ENCODE measurements at places on chromosomes 2 and 18.

DNA sequence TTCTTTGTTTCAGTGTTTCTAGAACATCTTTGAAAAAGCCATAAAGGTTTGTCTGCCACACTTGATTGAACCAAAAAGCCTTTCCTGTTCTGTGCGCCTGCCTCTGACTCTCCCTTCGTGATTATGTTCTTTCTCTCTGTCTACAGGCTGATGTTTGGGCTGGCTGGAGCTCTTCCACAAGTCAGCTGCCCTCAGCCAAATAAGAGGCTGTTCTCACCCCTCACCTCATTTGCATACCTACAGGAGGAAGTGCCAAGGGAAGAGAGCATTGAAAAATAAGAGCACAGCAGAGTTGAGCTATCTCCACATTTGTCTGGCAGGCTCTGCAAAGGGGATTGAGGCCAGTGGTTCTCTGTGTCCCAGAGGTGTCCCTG, 15.8 kb downstream of the INPP5D start:
- no peak for DNase-seq

DNA sequence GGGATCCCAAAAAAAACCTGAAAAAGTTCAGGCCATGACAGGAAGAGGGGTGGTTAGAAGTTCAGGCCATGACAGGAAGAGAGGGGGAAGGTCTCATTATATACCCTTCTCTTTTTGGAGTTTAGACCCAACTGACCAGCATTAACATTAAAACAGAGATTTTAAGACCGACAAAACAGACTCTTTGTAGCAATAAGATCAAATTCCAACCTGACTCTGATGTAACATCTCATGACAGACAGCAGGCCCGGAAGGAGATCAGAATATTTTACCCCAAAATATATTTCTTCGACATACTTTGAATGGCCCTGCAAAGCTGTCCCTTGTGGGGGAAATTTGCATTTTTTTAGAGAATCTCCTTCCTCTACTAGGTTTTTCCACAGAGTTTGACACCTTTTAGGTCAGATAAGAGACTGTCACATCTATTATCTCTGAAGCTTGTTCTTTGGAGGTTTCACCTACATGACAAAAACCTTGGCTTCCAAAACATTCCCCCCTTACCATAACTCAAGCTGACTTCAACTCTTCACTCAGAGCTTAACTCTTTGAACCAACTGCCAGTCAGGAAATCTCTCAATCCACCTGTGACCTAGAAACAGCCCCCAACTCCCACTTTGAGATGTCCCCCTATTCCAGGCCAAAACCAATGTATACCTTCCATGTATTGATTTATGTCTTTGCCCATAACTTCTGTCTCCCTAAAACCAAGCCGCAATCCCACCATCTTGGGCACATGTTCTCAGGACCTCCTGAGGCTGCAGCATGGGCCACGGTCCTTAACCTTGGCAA, 51.0 kb upstream of the B3GNT2 start:
- DNase-seq: no peak

GRCh38 chr2:40746191-40746590, 294.3 kb upstream of the SLC8A1 start:
- DNase-seq: no peak

DNA sequence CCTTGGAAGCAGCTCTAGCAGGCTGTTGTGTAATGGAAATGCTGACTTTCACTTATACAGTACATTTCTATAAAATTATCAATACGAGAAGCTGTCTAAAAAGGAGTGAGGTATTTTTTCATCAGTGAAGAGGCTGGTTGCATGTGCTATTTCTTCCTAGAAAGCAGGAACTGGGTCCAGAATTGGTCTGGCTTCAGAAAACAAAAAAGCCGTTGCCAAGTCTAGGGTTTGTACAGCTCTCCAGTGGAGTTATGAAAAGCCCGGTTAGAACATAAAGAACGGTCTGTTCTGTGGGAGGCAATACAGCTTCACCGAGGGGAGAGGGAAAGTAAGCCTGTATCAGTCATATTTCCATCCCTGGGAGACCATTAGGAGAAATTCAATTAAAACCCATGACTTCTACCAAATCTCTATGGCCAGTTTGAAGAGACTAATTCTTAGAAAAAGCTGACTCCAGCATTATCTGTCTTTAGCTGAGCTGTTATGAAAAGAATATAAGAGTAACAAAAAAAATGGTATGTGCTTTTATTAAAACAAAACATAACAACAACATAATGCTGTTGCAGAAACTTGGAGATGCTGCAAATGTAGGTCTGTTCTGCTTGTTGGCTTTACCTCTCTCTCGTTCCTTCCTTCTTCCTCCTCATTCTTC, 217.0 kb downstream of the CMPK2 start:
- DNase-seq: no peak

DNA sequence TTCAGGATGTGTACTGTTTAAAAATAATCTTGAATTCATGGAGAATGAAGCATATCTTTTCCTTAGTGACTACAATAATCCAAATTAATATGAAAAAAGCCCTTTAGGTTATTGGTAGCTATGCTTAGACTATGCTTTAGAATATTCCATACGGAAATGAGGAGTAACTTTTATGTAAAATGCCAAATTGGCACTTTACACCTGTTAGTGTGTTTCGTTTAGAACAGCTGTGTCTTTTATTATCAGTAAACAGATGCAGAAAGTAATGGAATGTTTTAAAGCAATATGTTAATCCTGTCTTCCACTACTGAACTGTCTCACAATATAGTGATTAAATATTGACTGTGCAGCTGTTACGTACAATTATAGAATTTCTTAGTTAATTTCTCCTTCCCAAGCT, 129.6 kb downstream of the PMS1 start:
- no peak for DNase-seq

GRCh38 chr2:68099260-68099659, 36.5 kb upstream of the C1D start:
- DNase-seq: no peak

DNA sequence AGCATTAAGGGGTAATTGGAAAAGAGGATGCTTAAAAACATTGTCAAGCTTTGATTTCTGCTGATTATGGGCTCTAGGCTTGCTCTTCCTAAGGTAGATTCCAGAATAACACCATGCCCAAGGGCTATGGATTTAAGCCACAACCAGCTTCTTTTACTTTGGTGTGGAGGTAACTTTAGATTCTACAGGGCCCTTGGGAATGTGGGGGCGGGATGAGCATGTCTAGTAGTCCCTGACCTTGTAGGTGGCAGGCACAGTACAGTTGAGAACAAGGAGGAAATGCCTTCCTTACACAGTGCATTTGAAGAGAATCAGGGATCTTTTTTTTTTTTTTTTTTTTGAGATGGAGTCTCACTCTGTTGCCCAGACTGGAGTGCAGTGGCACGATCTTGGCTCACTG, 364.2 kb downstream of the NYAP2 start:
- DNase-seq: no peak

DNA sequence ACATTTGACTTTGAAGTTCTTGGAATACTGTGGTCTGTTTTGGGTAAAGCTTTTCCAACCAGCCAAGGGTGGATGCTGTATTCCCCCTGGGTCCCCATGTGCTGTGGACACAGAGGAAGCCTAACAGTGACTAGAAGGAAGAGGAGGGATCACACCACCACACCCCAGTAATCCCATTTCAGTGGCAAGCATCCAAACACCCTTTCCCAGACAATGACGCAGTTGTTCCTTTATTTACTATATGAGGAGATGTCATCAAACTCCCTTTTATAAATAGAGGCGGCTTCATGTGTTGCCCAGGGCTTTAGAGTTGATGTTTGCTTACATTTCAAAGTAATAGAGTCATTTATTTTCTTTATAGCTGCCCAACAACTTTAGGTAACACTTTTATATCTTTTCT, 959.4 kb upstream of the GYPC start:
- peak; percentile 25 for DNase-seq

DNA sequence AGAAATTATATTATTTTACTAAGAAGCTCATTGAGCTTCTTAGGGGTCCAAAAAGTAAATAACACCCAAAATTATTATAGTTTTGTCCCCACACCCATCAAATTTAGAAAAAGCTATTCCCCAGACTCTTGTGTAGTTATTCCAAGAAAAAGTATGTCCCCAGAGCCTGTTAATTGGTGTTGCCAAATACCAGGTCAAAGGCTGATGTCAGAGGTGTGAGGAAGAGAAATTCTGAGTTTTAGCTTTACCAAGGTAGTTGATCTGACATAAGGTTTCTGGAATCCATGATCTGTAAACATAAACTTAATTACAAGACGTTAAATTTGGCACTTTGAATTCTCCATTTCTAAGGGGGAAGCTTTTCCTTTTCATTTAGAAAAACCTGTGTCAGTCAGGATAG, 29.3 kb upstream of the PSME4 start:
- no peak for DNase-seq

DNA sequence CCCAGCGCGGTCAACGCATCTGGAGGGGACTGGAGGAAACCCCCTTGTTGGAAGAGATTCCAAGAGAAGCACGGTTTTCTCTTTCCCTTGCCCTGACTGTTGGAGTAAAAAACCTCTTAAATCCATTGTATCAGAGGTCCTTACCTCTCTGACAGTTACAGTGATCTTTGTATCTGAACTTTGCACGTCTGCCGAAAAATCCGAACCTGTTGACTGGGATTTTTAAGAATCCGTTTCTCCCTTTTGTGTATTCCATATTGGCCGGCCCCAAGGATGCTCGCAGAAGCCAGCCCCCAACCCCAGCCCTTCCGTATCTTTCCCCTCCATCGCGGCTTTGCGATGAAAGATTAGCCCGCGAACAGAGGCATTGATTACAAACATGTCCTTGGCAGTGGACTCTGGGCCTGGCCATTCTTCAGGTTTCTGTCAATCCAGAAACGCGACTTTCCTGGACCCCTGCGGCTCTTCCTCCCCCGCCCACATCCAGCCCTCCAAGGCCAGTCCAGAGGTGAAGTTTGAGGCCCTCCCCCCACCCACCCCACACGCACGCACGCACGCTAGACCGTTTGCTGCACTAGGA, 4.6 kb upstream of the DLX1 start:
- no peak for DNase-seq

DNA sequence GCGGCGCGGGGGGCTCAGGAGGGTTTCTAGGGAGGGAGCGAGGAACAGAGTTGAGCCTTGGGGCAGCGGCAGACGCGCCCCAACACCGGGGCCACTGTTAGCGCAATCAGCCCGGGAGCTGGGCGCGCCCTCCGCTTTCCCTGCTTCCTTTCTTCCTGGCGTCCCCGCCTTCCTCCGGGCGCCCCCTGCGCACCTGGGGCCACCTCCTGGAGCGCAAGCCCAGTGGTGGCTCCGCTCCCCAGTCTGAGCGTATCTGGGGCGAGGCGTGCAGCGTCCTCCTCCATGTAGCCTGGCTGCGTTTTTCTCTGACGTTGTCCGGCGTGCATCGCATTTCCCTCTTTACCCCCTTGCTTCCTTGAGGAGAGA, 5.2 kb downstream of the PROC start:
- peak; percentile 14 for DNase-seq

GRCh38 chr18:53757328-53757727, 467.1 kb downstream of the MBD2 start:
- no peak for DNase-seq

- no peak for DNase-seq
Measured at GRCh38 chr18:14769381-14769780, 21.4 kb downstream of the ANKRD30B start.

GRCh38 chr2:165494573-165494972, 25.1 kb downstream of the CSRNP3 start:
- no peak for DNase-seq

DNA sequence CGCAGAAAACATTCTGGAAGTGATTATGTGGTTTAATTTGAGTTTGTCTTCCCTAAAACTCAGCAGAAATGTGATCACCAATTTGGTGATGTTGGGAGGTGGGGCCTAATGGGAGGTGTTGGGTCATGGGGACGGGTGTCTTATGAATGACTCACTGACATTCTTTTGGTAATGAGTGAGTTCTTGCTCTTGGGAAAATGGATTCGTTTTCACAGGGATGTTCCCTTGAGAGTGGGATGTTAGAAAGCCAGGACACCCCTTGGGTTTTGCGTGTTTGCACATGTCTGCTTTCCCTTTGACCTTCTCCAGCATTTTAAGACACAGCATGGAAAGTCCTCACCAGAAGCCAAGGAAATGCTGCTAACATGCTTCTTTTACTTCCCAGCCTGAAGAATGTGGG, 321.5 kb upstream of the NT5C1B start:
- no peak for DNase-seq

- DNase-seq: no peak
Measured at GRCh38 chr2:215499331-215499730, 63.5 kb upstream of the FN1 start.

GRCh38 chr2:52445686-52446085, 1321.9 kb upstream of the CHAC2 start:
- DNase-seq: no peak

DNA sequence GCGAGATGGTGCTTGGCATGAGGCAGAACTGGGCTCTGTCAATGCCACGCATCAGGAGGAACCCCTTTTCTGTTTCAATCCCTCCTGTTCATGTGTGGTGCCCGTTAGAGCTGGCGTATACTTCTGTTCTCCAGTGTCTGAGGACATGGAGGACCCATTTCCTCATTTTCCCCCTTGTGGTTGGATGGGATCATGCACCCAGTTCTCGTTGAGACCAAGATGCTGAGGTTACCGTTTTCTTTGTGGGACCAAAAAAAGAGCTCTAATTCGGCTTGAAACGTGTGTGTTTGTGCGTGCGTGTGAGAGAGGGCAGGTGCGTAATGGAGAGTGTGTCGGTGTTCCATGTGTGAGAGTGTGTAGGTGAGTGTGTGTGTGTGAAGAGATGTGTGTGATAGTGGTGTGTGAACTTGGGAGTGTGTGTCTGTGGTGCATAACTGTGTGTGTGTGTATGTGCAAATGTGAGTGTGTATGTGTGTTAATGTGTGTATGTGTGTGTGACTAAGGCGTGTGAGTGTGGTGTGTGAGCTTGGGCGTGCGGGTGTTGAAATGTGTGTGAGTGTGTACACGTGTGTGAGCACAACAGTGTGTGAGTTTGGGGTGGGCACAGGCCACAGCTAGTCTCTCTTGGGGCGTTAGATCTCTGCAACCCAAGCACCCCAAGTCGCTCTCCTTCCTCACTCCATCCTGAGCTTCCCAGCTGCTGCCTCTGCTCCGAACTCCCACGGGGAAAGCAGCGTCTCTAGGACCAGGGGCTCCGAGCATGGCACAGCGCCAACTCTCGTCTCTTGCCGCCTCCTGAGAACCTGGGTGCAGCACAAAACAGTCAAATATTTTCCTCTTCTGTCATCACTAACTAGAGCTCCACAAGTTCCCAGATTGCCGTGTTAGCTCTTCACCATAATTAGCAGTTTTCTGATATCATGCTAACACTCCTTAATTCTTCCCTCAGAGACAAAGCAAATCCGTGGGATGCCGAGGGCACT, 75.8 kb downstream of the LONRF2 start:
- no peak for DNase-seq

DNA sequence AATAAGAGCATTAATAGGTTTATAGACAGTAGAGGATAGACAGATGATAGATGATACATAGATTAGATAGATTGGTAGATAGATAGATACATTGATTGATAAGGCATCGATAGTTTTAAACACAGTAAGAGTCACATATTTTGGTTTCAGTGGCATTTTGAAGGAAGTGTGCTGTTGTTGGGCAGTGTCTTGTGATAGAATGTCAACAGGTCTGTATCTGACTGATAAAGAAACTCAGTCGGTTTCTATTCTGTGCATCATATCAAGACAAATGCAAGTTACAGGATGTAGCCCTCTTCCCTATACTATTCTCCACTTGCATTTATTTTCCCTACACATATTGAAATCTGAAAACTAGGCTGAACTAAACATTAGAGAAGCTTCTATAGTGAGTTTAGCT, 1229.0 kb upstream of the ZEB2 start:
- DNase-seq: no peak

- DNase-seq: no peak
Measured at GRCh38 chr2:54757500-54757899, 34.0 kb downstream of the EML6 start.

- no peak for DNase-seq
Measured at GRCh38 chr2:40455661-40456060, 3.8 kb upstream of the SLC8A1 start.

- DNase-seq: no peak
Measured at GRCh38 chr2:220956429-220956828, 615.7 kb downstream of the EPHA4 start.

All from NCI-H1092 treated with DMSO at 0.1 percent for 48 hours (cell line).